ENCODE measurements at places on chromosomes 3 and 15. TPM values are rescaled to one million over a fixed set of nuclear protein-coding genes. Genes with fewer than 3 reads are reported as not detected.
A peak's percentile ranks its signal among the peaks of the same experiment; 100 is the strongest.

- DNase-seq, result no peak
- H3K36me3 ChIP-seq, result peaks cover 22% of the 10 kb centered on the region
- H3K27ac ChIP-seq, result no peak overlapping the region
- H3K27me3 ChIP-seq, result no peaks in the 10 kb centered on the region
Observed at GRCh38 chr15:40420793-40421192, 15.2 kb downstream of the IVD start.

- DNase-seq, result no peak
- H3K4me1 ChIP-seq, result no peaks in the 10 kb centered on the region
- H3K36me3 ChIP-seq, result no peaks in the 10 kb centered on the region
- no peaks in the 10 kb centered on the region for H3K27me3 ChIP-seq
Observed at GRCh38 chr15:78684657-78685056, 43.6 kb upstream of the CHRNB4 start.

- no peaks in the 10 kb centered on the region for H3K36me3 ChIP-seq
- no peak for DNase-seq
- H3K27ac ChIP-seq, result no peak overlapping the region
Observed at GRCh38 chr15:60788692-60789103, 309.8 kb upstream of the ICE2 start.

DNA sequence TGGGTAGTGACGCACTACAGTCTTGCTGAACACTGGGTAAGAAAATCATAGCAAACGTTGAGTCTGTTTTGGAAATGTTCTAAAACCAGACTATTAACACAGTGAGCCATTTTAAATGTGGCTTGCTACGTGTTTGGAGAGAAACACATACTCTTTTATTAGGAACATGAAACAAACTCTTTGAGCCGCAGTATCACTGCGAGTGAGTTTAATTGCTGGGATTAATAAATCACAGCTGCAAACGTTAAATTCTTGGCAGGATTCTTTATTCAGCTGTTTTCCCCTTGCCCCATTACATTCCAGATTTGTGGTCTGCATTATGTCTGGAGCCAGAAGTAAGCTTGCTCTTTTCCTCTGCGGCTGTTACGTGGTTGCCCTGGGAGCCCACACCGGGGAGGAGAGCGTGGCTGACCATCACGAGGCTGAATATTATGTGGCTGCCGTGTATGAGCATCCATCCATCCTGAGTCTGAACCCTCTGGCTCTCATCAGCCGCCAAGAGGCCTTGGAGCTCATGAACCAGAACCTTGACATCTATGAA lies 33.6 kb downstream of the BTD start:
- H3K27ac ChIP-seq, result no peak overlapping the region
- peaks cover 10% of the 10 kb centered on the region for H3K4me1 ChIP-seq
- H3K4me3 ChIP-seq, result no peak overlapping the region
- H3K36me3 ChIP-seq, result peaks cover 2% of the 10 kb centered on the region
- no peak for DNase-seq

- H3K36me3 ChIP-seq, result no peaks in the 10 kb centered on the region
- no peak for DNase-seq
- H3K4me1 ChIP-seq, result no peaks in the 10 kb centered on the region
- H3K4me3 ChIP-seq, result no peak overlapping the region
- peaks cover 8% of the 10 kb centered on the region for H3K27me3 ChIP-seq
Observed at GRCh38 chr15:38174691-38175090, 77.9 kb upstream of the SPRED1 start.

GRCh38 chr3:71726146-71726545 lies 944 bp upstream of the EIF4E3 start:
- peak; percentile 22 for DNase-seq
- no peak overlapping the region for H3K4me3 ChIP-seq
- H3K4me1 ChIP-seq, result peaks cover 29% of the 10 kb centered on the region

DNA sequence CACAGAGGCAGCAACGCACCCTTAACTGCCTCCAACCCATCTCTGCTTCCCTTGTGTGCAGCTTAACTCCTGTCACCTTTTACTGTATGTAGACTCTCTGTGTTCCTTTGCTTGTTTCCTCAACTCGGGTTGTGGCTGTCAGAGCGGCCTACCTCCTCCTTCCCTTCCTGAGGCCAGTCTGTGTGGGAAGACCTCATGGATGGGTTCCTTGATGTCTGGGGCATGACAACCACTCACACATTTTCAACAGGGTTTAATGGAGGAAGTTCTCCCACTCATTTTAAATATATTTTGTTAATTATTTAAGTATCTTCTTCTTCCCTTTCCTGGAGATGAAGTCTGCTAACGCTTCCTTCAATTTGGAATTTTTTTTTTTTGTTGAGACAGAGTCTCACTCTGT lies 1.8 kb upstream of the CSPG5 start:
- no peak overlapping the region for H3K27ac ChIP-seq
- H3K4me3 ChIP-seq, result no peak overlapping the region
- no peaks in the 10 kb centered on the region for H3K36me3 ChIP-seq
- peaks cover 32% of the 10 kb centered on the region for H3K27me3 ChIP-seq
- DNase-seq, result no peak

GRCh38 chr3:195407531-195408409 lies 35.0 kb downstream of the ACAP2 start:
- peaks cover 2% of the 10 kb centered on the region for H3K36me3 ChIP-seq
- DNase-seq, result no peak
- H3K27ac ChIP-seq, result no peak overlapping the region
- no peaks in the 10 kb centered on the region for H3K27me3 ChIP-seq
- H3K4me3 ChIP-seq, result no peak overlapping the region
- peaks cover 49% of the 10 kb centered on the region for H3K4me1 ChIP-seq

GRCh38 chr3:190697901-190698300 lies 164.6 kb downstream of the GMNC start:
- no peak for DNase-seq
- no peaks in the 10 kb centered on the region for H3K4me1 ChIP-seq
- peaks cover 3% of the 10 kb centered on the region for H3K27me3 ChIP-seq
- H3K36me3 ChIP-seq, result no peaks in the 10 kb centered on the region
- no peak overlapping the region for H3K4me3 ChIP-seq
- H3K27ac ChIP-seq, result no peak overlapping the region

- no peak overlapping the region for H3K4me3 ChIP-seq
- no peaks in the 10 kb centered on the region for H3K4me1 ChIP-seq
- H3K36me3 ChIP-seq, result peaks cover 6% of the 10 kb centered on the region
- H3K27me3 ChIP-seq, result no peaks in the 10 kb centered on the region
- H3K27ac ChIP-seq, result no peak overlapping the region
- no peak for DNase-seq
Observed at GRCh38 chr15:99385865-99386264, 134.6 kb downstream of the LRRC28 start.

DNA sequence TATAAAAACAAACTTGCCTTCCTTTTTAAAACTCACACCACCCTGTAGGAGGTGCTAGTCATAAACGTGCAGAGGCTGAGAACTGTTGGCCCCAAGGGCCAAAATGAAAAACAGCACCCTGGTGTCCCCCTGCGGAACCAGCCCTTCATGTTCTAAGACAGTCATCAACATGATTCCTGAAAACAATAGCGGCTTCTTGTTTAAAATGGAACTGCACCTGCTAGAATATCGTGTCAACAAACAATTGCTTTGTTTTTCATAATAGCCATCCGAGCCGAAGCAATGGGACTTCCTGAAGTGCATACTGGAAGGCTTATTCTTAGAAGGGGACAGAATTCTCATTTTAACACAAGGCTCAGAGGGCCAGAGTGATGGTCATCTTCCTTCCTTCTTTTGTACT lies 43.7 kb downstream of the MECOM start:
- H3K4me3 ChIP-seq, result no peak overlapping the region
- no peak overlapping the region for H3K27ac ChIP-seq
- H3K4me1 ChIP-seq, result no peaks in the 10 kb centered on the region

Gene ETFA
- 68.8 TPM for total RNA-seq

Gene WDR49
- total RNA-seq, result 0.73 TPM
